Parietal lobe (tissue), 2 donors: ENCODE measurements at places on chromosomes 16 and 17. TPM values are rescaled to one million over a fixed set of nuclear protein-coding genes. Genes with fewer than 3 reads are reported as not detected.

Gene C17orf107
- 3.8 TPM for total RNA-seq

Gene KRTAP3-1
- total RNA-seq, result not detected

Gene DNAH3
- total RNA-seq, result 0.63 TPM

Gene WDR59
- total RNA-seq, result 61.0 TPM

Gene TOX3
- 29.4 TPM for total RNA-seq

Gene DNAH17
- total RNA-seq, result 0.31 TPM
